ENCODE measurements at places on chromosomes 5 and 9. TPM values are rescaled to one million over a fixed set of nuclear protein-coding genes. Genes with fewer than 3 reads are reported as not detected.

GRCh38 chr5:62718324-62718723, 139.7 kb downstream of the LRRC70 start:
- no peak for ATAC-seq

GRCh38 chr9:37676411-37676830, 25.7 kb downstream of the FRMPD1 start:
- no peak for ATAC-seq

DNA sequence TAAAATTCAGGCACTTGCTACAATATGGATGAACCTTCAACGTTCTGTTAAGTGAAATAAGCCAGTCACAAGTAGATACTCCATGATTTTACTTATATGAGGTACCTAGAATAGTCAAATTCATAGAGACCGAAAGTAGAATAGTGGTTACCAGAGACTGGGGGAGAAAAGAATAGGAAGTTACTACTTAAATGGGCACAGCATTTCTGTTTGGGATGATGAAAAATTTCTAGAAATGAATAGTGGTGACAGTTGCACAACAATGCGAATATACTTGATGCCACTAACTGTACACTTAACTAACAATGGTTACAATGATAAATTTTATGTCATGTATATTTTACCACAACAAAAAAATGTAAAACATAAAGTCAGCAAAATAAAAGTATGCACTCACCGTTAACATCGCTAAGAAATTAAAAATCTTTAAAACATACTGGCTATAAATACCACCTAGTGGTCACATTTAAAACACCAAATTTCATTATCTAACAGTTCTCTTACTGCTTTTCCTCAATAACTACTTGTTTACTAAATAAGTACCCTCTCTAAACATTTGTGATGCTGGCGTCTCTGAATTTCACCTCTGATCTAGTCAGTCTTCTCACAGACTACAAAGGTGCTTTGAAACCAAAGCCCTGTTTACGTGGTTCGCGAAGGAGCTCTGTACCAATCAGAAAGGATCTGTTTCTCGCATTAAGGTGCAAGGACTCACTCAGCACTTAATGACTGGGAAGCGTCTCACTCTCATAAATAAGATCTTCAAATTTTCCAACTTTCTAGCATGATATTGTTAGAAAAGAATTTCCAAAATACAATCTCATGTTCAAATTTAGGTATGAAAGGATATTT, 22.7 kb downstream of the KIF3A start:
- peak; percentile 89 for ATAC-seq

GRCh38 chr5:80885396-80886000, 74.7 kb upstream of the RASGRF2 start:
- no peak for ATAC-seq

GRCh38 chr5:19189176-19189575, 798.8 kb downstream of the CDH18 start:
- ATAC-seq = no peak

- ATAC-seq = no peak
Observed at GRCh38 chr9:70355801-70356200, 58.7 kb downstream of the KLF9 start.

GRCh38 chr5:14145435-14146334, 2.5 kb downstream of the TRIO start:
- no peak for ATAC-seq

GRCh38 chr9:2872250-2872930, 28.5 kb upstream of the PUM3 start:
- ATAC-seq = no peak

GRCh38 chr5:122076669-122077365, 1.2 kb downstream of the LOX start:
- ATAC-seq = peak; percentile 46

The HRCT1 gene
- total RNA-seq = not detected

- no peak for ATAC-seq
Observed at GRCh38 chr9:85243977-85244376, 497.8 kb downstream of the AGTPBP1 start.

The SPATA6L gene
- 0.84 TPM for total RNA-seq

- no peak for ATAC-seq
Observed at GRCh38 chr5:31113101-31113500, 80.4 kb upstream of the CDH6 start.

Data from activated T-helper 17 cell treated with anti-CD3 and anti-CD28 coated beads, Interleukin-2, amount 50 U/mL, for 72 hours (primary cell).